NCI-H1092 (cell line): ENCODE measurements at places on chromosomes 16 and 17.

GRCh38 chr16:75304521-75305363, 53.3 kb upstream of the BCAR1 start:
- DNase-seq = no peak

- DNase-seq = no peak
Observed at GRCh38 chr17:66458782-66459181, 156.4 kb downstream of the PRKCA start.

DNA sequence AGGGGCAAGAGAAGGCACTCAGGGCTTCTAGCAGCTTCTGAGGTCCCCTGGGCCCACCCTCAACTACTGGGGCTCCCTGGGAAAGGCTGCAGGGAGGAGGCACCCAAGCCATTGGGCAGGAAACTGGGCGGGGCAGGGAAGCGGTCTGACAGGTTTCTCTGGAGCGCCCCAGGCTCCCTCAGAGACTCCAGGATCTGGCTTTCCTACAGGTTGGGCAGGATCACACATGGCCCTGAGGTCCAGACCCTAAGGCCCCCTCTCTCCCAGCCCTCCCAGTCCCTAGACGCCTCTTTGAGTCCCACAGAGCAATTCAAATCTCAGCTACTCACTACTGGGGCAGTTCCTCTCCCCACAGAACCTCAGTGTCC, 14.3 kb downstream of the JUP start:
- DNase-seq = no peak

DNA sequence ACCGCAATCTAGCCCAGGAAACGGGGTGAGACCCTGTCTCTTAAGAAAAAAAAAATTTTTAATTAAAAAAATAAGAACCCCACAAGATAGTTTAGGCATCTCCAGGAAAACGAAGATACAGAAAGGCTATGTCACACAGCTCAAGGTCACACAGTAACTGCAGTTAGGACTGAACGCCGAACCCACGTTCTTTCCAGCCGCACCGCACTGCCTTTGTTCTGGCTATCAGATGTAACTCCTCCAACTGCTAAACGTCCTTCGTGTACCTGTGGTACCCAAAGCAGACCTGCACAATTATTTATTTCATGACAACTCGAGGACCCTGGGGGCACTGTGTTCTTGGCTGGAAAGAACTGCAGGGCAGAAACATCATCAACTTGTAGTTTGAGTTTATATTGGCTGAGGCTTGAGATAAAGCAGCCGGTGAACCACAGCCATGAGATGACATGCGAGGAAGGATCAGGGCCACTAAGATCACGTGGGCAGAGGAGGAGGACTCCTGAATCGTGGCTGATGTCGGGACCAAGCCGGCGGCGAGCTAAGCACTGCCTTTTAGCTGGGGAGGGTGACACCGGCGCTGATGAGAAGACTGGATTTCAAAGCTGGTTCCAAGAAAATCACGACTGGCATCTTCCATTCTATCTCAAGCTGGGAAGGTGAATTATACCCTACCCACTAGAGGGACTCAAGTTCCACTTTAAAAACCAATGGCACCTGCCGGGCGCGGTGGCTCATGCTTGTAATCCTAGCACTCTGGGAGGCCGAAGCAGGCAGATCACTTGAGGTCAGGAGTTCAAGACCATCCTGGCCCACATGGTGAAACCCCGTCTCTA, 20.7 kb upstream of the MNT start:
- DNase-seq = no peak

GRCh38 chr17:77036841-77037381, 103.9 kb upstream of the SEC14L1 start:
- DNase-seq = peak; percentile 62

DNA sequence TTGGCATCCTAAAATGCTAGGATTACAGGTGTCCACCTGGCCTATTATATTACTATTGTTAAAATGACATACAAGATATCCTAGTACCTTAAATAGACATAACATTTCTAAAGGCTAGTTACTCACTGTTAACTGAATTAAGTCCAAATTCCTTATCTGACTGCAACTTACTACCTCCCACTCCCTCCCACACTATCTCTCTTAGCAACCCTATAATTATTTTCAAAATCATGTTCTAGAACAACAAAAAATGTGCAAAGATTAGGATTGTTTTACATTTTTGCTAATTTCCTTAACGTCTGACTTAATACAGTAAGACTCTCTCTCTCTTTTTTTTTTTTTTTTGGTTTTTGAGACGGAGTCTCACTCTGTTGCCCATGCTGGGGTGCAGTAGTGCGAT, 2.2 kb upstream of the ATF7IP2 start:
- DNase-seq = no peak
